Adipocyte (in vitro differentiated cells): ENCODE measurements at places on chromosomes 4 and X.

- peak; percentile 48 for DNase-seq
Observed at GRCh38 chrX:111100191-111100590, 4.2 kb downstream of the PAK3 start.

DNA sequence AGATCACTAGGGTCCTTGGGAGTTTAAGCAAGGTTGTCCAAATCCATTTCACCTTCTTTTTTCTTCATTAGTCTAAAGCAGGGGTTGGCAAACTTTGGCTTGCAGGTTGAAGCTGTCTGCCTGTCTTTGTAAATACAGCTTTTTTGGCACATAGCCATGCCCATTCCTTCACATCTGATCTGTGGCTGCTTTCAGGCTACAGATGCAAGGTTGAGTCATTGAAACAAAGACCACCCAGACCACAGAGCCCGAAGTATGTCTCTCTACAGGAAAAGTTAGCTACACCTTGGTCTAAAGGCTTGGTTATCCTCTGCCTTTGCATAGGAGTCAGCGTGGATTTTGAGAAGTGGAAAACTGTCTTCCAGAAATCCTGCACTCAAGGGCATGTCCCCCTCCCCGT lies 238.1 kb upstream of the STS start:
- DNase-seq: no peak

- DNase-seq: peak; percentile 42
Observed at GRCh38 chrX:97199501-97199900, 315.8 kb downstream of the RPA4 start.

GRCh38 chrX:79719568-79720231 lies 294.9 kb upstream of the TBX22 start:
- DNase-seq: no peak

DNA sequence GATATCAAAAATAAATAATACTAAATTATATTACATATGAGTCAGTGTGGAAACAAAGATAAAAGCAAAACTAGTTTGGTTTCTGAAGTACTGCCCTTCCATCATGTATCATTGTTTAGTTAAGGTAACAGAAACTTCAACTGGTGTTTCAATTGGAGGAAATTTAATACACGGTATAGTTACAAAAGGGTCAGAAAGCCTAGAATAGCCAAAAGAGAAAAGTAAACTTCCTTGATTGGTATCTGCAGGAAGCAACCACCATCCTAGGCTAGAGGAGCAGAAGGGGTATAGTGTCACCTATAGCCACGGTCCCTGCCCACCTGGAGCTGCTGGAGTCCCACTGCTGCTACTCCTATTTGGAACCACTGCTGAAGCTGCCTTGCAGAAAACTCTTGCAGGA lies 185.6 kb downstream of the SLC7A11 start:
- DNase-seq: no peak

- DNase-seq: no peak
Observed at GRCh38 chr4:183447646-183448045, 3.2 kb downstream of the CDKN2AIP start.

DNA sequence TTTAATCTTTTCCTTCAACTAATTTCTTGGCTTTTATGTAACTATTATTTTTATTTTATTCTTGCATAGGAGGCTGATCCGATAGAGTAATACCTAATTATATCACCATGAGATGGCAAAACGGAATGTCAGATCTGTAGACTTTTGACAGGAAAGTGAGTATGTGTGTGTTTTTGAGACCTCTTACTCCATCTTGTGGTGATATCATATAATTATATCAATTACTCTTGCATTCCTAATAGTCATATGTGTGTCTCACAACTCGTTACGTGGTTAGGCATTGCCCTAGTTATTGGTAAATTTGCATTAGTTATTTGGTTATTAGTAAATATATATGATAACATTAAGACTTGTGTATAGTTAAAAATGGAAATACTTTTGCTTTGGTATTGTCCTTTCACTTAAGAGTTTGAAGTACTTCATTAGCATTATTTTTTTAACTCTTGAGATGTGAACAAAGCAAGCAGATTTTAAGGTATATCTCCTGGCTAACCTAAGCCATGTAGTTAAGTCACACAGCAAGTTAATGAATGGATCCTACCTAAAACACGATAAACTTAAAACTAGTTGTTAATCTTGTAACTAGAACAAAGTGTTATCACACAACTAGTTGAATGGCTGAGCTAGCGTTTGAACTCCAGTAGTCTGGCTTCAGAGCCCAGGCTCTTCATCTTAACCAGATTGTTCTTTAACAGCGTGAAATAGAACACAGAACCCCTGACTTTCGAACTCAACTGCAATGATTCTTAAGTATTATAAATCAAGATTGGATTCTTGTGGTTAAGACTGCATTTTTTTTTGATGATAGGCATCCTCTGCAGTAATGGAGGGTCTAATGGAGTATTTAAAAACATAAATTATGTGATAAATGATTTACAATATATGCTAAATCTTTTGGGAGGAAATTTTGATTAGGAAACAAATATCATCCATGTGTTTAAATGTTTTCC lies 67.1 kb downstream of the PGRMC2 start:
- peak; percentile 50 for DNase-seq

GRCh38 chr4:155106629-155107028 lies 101.8 kb upstream of the NPY2R start:
- DNase-seq: no peak

GRCh38 chr4:7285244-7286094 lies 93.1 kb downstream of the SORCS2 start:
- no peak for DNase-seq

- no peak for DNase-seq
Observed at GRCh38 chr4:515251-515650, 16.2 kb downstream of the PIGG start.

- DNase-seq: peak; percentile 69
Observed at GRCh38 chr4:185709802-185710486, 102.0 kb downstream of the SORBS2 start.

- no peak for DNase-seq
Observed at GRCh38 chrX:15512401-15512965, 11.9 kb downstream of the BMX start.

- no peak for DNase-seq
Observed at GRCh38 chr4:30586850-30587249, 133.3 kb upstream of the PCDH7 start.
